ENCODE measurements at places on chromosomes 1 and 21.

DNA sequence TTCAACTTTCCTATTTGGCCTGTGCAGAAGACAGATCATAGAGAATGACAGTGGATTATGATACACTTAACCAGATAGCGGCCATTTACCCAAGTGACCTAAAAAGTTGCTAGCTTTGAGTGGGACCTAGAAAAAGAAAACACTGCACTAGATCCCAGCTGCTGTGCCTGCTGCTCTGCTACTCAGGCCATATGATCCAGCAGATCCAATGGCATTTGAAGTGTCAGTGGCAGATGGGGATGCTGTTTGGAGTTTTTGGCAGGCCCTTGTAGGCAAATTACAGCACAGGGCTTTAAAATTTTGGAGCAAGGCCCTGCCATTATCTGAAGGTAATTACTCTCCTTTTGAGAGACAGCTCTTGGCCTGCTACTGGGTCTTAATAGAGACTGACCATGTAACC lies 74.0 kb upstream of the KCNE2 start:
- DNase-seq, result no peak

DNA sequence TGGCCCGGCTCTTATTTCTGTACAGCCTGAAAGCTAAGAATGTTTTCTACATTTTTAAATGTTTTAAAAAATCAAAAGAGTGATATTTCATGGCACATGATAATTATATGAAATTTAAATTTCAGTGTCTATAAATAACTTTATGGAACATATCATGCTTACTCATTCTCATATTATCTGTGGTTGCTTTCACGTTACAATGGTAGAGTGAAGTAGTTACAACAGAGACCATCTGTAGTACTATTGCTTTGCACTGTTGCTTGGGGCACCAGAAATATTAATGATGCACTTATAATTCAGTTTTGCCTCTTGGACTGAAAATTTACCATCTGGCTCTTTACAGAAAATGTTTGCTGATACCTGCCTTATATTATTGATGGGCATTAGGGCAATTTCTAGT lies 481.6 kb downstream of the PLPP3 start:
- DNase-seq, result no peak

DNA sequence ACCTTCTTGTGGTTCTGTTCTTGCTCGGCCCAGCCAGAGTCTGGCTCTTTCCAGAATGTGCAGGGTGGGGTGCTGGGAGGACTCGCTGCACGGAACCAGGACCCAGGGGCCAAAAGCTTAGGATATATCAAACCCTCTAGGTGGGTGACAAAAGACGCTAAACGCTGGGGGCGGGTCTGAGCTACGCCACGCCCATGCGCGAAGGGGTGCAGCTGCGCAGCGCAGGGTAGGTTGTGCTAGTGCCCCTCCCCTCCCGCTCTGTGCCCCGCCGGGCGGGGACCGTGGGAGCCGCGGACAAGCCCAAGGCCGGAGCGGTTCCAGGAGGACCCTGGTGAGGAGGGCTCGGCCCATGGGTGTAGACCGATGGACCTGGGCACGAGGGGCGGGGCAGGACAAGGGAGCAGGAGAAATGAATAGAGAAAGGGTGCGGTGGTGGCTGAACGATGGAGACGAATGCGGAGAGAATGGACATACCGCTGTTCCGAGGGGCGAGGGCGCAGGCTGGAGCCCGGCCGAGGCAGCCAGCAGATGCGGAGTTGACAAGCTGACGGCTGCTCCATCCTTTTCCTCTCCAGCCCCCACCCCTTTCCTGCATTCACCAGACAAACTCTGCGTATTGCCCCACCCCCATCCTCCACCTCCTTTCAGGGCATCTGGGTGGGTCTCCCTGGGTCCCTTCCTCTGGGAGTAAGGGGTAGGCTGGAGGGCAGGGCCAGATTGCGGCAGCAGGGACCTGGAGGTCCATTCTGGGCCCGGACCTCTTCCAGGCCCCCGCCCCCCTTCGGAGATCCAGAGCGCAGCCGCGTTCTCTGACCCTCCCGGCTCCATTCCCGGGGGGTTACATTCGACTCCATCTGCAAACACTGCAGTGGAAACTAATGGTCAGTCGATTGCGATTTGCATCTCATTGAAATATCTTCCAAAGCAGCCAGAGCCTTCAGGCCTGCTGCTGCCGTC lies at the start of gene RUSC1:
RUSC1 (plus strand) TSS at position 234 of the 957 bp plus-strand sequence. CDS start 880 bp downstream, outside the sequence.
- peak; percentile 87 for DNase-seq

DNA sequence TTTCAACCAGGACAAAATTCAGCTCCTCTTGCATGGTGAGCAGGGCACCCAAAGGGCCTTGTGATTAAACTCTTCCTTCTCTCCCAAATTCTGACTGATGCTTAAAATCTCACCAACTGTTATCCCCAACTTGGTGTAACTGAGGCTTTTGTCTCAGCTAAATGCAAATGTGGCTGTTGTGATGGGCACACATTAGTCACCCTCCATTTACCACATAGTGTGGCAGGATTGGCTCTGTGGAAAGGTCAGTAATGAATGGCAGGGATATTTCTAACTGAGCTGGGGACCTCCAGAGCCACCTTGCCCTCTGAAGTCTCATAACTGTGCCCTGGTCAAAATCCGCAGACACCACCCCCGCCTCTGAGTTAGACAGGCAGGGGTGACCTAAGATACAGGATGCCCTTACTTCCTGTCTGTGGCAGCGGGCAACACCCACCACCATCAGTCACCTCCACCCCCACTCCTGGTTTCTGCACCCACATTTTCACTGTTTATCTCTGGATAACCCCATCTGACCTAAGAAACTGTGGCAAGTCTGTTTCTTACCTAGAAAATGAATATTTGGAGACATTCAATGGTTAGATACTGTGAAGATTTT lies 25.4 kb upstream of the RGS16 start:
- DNase-seq, result no peak

- DNase-seq, result no peak
Measured at GRCh38 chr21:34043333-34043732, 30.0 kb upstream of the MRPS6 start.

DNA sequence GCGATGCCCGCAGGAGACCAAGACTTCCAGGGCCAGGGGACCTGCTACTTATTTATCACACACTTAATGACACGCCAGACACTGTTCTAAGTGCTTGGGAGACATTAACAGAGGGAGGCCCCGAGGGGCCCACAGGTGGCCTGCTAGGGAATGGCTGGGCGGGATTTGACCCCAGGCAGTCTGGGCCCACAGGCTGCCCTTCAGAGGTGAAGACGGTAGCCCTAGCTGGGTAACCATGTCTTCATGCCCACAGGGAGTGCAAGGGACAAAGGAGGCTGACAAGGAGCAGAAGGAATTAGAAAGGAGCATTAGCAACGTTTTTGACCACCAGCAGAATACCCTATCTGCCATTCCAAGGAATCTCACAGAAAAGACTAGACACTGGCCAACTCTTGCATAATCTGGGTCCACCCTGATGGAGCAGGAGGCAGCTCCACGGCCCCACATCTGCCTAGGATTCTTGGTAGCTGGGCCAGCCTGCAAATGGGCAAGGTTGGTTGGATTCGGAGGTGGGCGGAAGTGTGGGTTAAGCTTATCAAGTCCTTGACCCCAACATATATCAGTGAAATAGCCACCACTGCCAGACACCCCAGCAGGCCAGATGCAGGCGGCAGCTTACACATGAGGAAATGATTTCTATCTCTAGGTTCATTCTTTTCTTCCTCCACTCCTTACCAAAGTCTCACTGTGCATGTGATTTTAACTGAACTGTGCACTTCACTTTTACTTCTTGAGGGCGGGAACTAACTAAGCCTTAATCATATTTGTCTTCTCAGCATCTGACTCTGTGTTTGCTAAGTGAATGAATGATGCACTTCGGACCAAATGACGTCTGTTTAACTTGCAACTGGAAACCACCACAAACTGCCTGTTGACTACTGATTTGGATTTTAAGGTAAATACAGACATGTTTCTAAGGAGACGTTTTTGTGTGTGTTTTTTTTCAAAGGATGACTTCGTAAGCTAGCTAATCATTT lies 3.4 kb upstream of the ETS2 start:
- no peak for DNase-seq

DNA sequence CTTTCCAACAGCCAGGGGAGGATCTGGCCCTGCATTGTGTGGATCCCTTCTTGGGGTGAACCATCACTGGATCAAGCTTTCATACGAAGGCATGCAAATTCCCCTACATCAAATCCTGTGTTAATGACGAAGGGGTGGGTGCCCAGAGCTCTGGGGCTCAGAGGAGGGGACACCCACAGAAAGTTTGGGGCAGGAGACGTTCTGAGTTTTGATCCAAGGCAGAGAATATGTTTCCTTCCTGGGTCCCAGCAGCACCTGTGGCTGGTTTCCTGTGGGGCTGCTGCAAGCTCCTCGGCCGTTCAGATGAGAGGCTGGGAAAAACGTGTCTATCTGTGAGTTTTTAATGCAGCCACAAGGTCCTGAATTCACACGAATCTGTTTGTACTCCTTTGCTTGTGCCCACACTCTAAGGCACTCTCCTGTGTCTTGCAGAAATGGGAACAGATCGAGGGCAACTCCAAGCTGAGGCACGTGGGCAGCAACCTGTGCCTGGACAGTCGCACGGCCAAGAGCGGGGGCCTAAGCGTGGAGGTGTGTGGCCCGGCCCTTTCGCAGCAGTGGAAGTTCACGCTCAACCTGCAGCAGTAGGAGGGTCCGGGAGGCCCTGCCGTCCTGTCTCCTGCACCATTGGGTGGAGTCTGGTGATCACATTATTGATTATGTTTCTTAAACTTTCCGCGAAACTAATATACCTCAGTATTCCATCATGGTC lies 147.1 kb downstream of the PGBD5 start:
- no peak for DNase-seq

DNA sequence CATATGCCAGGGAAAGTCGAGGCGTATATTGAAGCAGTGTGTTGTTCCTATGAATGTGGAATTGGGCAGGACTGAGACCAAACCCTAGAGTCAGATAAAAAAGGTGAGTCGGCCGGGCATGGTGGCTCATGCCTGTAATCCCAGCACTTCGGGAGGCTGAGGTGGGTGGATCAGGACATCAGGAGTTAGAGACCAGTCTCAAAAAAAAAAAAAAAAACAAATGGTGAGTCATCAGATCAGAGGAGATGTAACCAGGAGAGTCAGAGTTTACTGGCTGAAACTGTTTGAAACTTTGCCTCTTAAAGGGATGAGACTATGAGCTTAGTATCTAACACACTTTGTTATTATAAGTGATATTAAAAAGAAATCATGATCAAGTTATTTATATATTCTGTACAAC lies 26.4 kb upstream of the SYCP1 start:
- DNase-seq, result no peak

- no peak for DNase-seq
Measured at GRCh38 chr1:109761227-109762038, 2.3 kb downstream of the EPS8L3 start.

DNA sequence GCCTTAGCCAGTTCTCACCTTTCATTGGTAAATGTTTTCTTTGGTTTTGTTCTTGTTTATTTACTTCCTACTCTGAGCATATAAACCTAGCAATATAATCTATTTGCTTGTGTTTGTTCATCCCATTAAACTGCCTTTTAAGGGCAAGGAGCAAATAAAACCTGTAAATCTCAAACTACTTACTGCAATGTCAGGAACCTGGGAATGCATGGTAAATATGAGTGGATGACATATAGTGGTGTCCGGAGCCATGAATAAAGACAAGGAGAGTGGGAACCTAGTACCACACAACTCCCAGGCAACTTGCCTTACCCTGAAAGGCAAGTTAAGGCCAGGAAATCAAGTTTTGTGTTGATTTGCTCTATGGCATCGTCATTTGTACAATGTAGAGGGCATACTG lies 1133.7 kb upstream of the NCAM2 start:
- no peak for DNase-seq

GRCh38 chr1:17183388-17184160 lies 21.4 kb upstream of the PADI1 start:
- DNase-seq, result no peak

DNA sequence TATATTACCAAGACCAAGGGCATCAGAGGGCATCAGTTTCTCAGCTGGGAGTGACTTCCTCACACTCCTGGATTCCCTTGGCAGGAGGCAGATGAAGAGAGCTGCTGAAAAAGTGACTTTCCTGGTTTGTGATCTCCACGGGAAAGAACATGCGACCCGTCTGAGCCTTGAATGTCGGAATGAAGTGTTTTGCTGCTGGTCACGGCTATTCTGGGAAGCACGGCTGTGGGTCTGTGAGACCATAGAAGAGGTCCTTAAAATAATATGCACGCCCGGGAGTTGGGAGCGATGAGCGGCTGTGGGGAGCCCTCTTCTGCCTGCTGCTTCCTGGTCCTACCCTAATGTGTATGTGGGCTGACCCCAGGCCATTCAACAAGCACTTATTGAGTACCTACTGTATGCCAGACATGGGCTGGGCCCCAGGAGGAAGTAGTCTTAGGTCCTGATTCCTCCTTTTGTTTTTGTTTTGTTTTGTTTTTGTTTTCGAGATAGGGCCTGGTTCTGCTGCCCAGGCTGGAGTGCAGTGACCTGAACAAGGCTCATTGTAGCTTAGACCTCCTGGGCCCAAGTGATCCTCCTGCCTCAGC lies 13.2 kb upstream of the UMODL1 start:
- DNase-seq, result no peak

DNA sequence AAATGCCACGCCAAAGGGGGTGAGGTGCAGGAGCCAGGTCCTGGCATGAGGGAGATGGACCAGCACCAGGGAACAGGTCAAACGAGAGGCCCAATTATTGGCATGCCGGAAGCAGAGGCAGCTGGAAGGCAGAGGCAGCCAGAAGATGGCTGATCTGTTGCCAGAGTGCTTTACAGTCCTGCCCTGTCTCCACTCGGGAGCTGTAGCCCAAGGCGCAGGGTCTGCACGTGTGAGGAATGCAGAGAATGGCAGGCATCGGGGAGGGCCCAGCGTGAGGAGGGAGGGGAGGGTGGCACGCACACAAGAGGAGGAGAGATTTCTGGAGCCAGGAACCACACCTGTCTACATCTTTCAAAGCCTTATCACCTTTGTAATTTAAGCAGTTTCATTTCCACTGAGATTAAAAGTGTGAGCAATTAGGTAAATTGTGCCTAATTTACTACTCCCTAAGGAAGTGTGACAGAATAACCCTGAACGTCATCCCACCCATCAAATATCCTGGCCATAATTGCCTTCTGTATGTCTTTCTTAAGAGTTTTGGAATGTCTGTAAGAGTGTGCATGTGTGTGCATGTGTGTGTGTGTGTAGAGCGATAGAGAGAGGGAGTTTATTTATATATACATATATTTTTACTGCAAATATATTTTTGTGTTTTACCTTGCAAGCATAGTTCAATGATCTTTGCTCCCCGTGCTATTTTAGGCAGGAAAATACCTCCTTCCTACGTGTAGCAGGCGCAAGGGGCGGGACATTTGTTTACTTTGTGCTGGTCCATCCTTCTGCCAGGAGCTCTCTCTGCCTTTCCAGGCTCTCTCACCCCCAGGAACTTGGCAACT lies 125.5 kb upstream of the SERBP1 start:
- DNase-seq, result no peak

- no peak for DNase-seq
Measured at GRCh38 chr21:39098696-39099200, 84.5 kb downstream of the PSMG1 start.

DNA sequence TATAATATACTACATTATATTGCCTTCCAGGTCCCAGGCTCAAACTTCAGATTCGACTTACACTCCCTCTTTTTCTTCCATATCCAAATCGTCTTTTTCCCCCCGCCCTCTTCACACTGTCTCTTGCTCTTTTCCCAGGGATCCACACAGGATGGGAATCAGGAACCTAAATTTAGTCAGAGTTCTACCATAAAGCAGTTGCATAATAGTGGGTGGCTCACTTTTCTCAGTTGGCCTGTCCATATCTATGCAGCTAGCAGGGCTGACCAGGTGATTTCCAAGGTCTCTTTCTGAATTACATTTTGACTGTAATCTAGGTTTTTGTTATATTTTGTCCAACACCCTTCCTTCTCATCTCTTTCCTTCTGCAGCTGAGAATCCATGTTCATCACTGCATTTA lies 7.7 kb upstream of the BCAS2 start:
- no peak for DNase-seq
